Sigmoid colon (tissue), 7 donors: ENCODE measurements at places on chromosomes 3 and 15.

DNA sequence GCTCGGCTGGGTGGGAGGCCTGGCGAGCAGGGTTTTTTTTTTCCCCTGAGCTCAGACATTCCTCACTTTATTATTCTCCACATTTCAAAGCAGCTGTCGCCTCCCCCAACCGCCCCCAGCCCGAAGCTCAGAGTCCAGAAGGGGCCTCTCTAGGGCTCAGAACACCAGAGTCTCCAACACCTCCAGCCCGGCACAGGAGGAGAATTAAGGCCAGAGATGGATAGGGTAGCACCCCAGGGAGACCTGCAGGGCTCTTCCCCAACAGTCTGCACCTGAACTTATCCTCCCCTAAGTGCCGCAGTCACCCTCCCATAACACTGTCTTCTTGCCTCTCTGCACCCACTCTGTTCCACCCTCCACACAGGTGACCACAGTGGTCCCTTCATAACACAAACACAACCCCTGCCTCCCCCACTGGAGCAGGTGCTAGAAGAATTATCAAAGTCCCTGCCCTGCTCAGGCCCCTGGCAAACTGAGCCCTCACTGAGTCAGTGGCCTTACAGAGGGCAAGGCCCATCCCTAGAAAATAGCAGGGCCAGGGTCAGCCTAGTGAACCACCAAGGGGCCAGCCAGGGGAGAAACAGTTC is 14.1 kb downstream of the MYL3 start:
- no peak for DNase-seq

DNA sequence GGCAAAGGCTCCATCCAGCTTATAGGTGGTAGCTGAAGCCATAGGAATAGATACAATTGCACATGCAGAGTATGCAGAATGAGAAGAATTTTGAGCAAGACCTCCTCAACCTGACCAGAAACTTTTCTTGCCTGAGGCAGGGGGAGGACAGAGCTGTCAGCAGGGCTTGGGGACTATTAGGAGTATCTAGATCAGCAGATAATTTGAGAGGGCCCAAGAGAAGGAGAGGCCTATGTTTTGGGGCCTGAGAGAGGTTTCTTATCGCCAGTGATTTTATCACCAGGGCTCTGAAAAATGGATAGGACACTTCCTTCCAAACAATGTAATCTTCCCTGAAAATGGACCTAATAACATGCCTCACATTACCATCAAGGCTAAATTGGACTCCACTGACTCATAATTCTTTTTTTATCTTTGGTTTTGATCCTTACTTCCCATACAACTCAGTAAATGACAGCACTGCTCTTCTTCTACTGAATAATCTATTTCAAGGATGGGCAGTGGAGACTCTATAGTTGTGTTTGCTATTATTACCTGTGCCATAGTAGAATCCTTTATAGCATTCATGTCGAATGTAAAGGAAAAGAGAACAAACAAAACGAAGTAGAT is 15.8 kb upstream of the RAMAC start:
- DNase-seq: no peak

- no peak for DNase-seq
Measured at GRCh38 chr3:115697263-115698053, 74.1 kb downstream of the GAP43 start.

DNA sequence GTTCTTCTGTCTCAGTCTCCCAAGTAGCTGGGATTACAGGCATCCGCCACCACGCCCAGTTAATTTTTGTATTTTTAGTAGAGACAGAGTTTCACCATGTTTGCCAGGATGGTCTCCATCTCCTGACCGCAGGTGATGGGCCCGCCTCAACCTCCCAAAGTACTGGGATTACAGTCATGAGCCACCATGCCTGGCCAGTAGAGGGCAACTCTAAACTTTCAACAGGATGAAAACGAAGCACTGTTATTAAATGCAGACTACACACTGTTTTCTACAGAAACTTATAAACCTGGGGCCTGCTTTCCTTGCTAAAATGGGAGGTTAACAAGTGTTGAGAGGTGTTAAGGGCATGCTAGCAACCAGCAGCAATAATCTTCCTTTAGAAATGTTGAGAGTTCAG is 7.6 kb downstream of the ARPC4 start:
- no peak for DNase-seq

DNA sequence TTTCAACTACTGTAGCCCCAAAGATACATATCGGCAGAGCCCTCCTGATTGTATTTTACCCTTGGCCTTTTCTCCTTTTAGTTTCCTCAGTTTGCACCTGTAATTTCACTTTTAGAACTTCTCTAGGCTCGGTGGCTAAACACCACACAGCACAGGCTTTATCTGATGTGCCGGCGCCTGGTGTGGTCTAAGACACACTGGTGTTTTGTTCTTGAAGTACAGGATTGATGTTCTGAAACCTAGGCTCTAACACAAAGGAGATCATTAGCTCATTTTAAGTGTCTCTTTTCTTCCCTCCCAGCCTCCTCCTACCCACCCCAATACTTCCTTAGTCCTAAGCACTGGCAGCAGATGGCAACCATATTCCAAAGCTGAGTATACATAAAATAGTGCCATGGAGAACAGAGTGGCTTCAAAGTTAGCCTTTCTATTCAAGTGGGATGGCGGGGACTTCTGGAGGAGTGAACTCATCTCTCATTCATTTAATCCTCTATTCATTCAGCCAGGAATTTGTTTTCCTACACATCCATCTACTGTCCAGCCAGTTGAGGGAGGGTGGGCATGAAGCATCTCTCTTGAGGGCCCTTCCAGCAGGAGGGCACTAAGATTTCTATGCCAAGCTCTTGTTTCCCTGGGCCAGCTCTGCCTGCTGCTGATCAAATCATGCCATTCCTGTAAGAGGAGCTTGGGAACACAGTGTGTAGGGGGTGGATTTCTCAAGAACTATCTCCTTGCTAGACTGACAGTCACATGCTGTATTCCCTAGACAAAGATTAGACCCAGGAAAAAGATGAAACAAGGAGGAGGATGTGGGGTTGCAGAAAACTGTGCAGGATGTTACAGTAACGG is 71.2 kb downstream of the TIGIT start:
- no peak for DNase-seq

DNA sequence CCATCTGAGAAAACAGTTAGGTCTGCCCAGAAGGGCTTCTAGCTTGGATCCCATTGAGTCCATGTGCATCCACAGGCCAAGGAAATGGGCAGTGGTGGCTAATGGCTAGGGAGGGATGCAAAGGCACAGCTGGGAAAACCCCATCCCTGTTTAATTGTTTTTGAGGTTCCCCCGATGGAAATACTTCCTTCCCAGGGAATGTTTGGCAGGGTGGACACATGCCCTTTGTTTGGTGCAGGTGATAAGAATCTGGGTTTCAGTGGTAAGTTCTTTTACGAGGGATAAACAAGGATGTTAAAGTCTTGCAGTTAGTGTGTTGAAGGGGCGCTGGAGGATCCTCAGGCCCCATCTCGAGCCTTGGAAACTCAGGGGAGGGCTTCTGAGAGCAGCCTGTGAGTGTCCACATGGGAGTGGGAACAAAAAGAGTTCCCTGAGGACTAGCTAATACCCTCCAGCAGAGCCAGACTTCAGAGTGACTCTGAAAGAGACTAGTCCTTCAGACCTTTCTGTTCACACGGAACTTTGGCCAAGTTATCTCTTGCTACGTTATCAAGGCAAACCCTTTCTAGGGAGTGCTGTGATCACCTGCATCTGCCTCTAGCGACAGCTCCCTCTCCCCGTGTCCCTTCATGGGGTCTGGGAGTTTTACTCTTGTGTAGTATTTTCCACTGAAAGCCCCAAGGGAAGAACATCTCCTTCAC is 17.4 kb downstream of the PTPRG start:
- DNase-seq: no peak

DNA sequence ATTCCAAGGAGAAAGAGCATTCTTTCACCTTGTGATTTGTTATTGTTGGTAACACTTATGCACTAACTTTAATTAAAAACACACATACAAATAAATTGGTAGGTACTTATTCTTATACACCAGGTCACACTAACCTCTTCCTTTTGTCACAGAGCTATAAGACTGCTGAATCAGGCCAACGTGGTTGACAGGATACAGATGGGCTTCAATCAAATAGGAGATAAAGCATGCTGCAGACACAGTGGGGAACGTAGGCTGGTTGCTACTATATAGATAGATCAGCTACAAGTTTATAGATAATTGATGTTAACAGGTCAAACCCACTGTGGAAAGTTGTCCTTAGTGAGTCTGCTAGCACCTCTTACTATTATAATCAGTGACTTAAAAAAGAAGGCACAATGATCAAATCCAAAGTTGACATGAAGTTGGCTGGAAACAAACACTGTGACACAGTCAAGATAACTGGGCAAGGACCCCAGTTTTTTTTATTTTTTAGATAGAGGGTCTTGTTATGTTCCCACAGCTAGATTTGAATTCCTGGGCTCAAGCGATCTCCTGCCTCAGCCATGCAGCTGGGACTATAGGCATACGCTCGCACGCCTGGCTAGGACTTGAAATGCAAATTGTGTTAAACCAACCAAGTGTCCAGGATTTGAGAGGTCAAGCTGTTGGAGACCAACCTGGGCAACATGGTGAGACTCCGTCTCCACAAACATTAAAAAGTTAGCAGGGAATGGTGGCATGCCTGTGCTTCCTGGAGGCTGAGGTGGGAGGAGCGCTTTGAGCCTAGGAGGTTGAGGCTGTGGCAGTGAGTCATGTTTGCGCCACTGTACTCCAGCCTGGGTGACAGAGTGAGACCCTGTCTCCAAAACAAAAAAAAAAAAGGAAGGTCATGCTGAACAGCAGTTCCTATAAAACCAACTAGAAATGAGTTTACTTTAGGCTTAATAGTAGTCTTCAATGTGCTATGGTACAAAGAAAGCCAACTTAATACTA is 97.9 kb upstream of the MEX3B start:
- DNase-seq: no peak

GRCh38 chr3:118813472-118813871 is 221.2 kb downstream of the IGSF11 start:
- DNase-seq: no peak

GRCh38 chr3:127404221-127405009 is 116.6 kb upstream of the PRR20G start:
- DNase-seq: peak; percentile 26

GRCh38 chr3:17360991-17361390 is 381.4 kb downstream of the TBC1D5 start:
- no peak for DNase-seq
